Dermis lymphatic vessel endothelial cell (primary cell): ENCODE measurements at places on chromosomes 1 and 21. TPM values are rescaled to one million over a fixed set of nuclear protein-coding genes. Genes with fewer than 3 reads are reported as not detected.

PAPPA2 gene
- under 0.01 and 0.09 TPM in 2 replicates for total RNA-seq

ZNF683 gene
- not detected in 2 replicates for total RNA-seq

DESI2 gene
- total RNA-seq, result 44.2 and 54.7 TPM in 2 replicates

COL11A1 gene
- 0.33 TPM in 1 of 2 replicates, not detected in the other for total RNA-seq

LRRC38 gene
- total RNA-seq, result 0.11 TPM in 1 of 2 replicates, not detected in the other

STMN1 gene
- total RNA-seq, result 123 and 152 TPM in 2 replicates

DAB1 gene
- 0.09 TPM in 1 of 2 replicates, not detected in the other for total RNA-seq

TEDDM1 gene
- total RNA-seq, result not detected in 2 replicates

ODF2L gene
- 27.8 and 44.0 TPM in 2 replicates for total RNA-seq

UMODL1 gene
- total RNA-seq, result not detected in 2 replicates

EPHB2 gene
- total RNA-seq, result 17.6 and 21.2 TPM in 2 replicates

SYF2 gene
- 35.0 and 45.5 TPM in 2 replicates for total RNA-seq

IL20 gene
- not detected in 2 replicates for total RNA-seq
